ENCODE measurements at places on chromosomes 1 and 21. TPM values are rescaled to one million over a fixed set of nuclear protein-coding genes. Genes with fewer than 3 reads are reported as not detected.

GRCh38 chr1:41576206-41576605 lies 91.7 kb upstream of the EDN2 start:
- DNase-seq = no peak
- no peaks in the 10 kb centered on the region for H3K4me1 ChIP-seq
- no peaks in the 10 kb centered on the region for H3K27me3 ChIP-seq
- H3K27ac ChIP-seq = no peak overlapping the region
- no peaks in the 10 kb centered on the region for H3K36me3 ChIP-seq

- peak overlapping the region; percentile 8 for H3K27ac ChIP-seq
- DNase-seq = peak; percentile 47
- no peaks in the 10 kb centered on the region for H3K27me3 ChIP-seq
- H3K36me3 ChIP-seq = no peaks in the 10 kb centered on the region
These were observed 4.4 kb upstream of the ZNF692 start for GRCh38 chr1:248862998-248863881.

DNA sequence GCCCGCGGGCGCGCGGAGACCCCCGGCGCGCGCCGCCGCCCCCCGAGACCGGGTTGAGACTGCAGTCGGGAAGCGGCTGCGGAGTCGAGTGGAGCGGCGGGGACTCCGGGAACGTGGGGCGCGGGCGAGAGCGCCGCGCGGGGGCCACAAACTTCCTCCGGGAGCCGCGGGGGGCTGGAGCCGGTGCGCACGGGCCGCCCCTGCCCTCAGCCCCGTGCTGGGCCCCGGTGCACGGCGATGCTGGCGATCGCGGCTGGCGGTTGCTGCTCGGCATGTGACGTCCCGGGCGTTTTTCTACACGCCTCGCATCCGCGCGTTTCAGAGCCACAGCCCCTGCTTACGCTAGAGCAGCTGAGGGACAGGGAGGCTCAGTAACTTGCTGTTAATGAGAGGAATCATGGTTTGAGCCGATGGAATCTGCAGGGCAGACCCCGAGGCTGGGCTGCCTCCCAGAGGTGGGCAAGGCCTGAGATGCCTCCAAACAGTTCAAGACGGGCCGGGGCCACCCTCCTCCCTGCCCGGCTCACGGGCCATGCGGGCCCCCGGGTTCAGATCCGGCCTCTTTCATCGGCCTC lies 520 bp downstream of the TMEM201 start:
- peaks cover 15% of the 10 kb centered on the region for H3K4me1 ChIP-seq
- H3K27ac ChIP-seq = peak overlapping the region; percentile 53
- H3K27me3 ChIP-seq = no peaks in the 10 kb centered on the region
- H3K4me3 ChIP-seq = peak overlapping the region; percentile 88
- DNase-seq = peak; percentile 23

DNA sequence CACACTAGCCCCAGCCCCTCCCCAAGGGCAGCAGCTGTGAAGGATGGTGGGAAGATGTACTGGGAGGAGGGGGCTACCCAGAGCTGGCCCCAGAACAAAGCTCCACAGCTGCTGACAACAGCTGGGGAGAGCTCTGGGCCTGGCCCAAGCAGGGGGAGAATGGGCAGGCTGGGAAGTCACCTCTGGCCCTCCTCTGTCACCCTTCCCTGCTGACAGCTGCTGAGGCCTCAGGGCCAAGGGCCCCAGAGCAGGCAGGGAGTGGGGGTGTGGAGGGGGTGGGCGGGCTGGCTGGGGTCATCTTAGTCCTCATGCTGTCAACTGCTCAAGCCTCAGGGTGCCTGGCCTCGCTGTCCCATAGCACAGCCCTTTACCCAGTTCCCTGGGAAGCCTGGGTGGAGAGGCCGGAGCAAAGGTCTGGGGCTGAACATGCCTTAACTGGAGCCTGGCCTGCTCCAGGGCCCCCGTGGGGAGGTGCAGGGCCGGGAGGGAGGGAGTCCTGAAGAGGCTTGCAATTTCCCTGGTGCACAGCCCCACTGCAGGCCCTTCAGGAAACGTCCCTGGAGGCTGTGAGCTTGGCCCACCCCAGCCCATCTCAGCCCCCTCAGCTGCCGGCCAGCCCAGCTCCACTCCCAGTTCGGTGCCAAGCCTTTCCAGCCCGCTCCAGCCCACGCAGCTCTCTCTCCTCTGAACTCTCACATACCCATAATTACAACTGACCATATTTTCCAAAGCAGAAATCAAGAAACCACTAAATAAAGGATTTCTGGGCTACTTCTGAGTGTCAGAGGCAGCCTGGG lies 25.7 kb downstream of the HSPG2 start:
- peak overlapping the region; percentile 58 for H3K27ac ChIP-seq
- no peak overlapping the region for H3K4me3 ChIP-seq
- peaks cover 2% of the 10 kb centered on the region for H3K36me3 ChIP-seq

ZNF678 gene
- polyA plus RNA-seq = 1.3 TPM

GRCh38 chr1:183642166-183642565 lies 6.6 kb upstream of the ARPC5 start:
- no peaks in the 10 kb centered on the region for H3K36me3 ChIP-seq
- H3K4me3 ChIP-seq = no peak overlapping the region
- no peaks in the 10 kb centered on the region for H3K4me1 ChIP-seq

DNA sequence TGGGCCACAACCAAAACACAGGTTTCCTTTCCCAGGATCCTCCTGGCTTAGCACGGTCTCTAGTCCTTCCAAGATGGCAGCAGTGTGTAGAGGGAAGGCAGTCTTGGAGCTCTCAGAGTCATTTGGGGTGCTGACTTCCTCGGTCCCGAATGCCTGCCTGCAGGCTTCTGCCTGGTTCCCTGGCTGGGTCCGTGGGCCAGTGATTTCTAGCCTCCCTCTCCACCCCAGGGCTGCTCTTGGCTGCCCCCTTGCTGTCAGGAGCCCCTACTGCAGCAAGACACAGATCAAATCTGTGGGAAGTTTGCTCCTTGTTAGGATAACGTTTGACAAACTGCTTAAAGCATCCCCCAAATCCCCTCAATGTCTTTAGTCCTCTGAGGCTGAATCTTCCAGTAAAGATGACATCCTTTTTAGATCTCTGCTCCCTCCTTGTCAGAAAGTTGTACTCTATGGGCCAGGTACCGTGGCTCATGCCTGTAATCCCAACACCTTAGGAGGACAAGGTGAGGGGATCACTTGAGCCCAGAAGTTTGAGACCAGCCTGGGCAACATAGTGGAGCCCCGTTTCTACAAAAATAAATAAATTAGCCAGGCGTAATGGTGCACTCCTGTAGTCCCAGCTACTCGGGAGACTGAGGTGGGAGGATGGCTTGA lies 272.5 kb downstream of the RRAGC start:
- DNase-seq = no peak
- H3K4me3 ChIP-seq = no peak overlapping the region
- H3K27me3 ChIP-seq = no peaks in the 10 kb centered on the region
- H3K27ac ChIP-seq = no peak overlapping the region
- H3K4me1 ChIP-seq = no peaks in the 10 kb centered on the region

- H3K4me3 ChIP-seq = no peak overlapping the region
- H3K36me3 ChIP-seq = no peaks in the 10 kb centered on the region
- H3K27me3 ChIP-seq = peaks cover 36% of the 10 kb centered on the region
- DNase-seq = no peak
- H3K27ac ChIP-seq = no peak overlapping the region
- H3K4me1 ChIP-seq = no peaks in the 10 kb centered on the region
These were observed 62.5 kb downstream of the UBIAD1 start for GRCh38 chr1:11335417-11336056.

- no peak overlapping the region for H3K4me3 ChIP-seq
- H3K27me3 ChIP-seq = no peaks in the 10 kb centered on the region
- H3K27ac ChIP-seq = peak overlapping the region; percentile 41
- DNase-seq = peak; percentile 58
These were observed 12.4 kb downstream of the C1orf198 start for GRCh38 chr1:230855886-230856285.

MFAP2 gene
- 13.9 TPM for polyA plus RNA-seq
